PC-3 (cell line): ENCODE measurements at places on chromosomes 6 and 20. TPM values are rescaled to one million over a fixed set of nuclear protein-coding genes. Genes with fewer than 3 reads are reported as not detected.

DNA sequence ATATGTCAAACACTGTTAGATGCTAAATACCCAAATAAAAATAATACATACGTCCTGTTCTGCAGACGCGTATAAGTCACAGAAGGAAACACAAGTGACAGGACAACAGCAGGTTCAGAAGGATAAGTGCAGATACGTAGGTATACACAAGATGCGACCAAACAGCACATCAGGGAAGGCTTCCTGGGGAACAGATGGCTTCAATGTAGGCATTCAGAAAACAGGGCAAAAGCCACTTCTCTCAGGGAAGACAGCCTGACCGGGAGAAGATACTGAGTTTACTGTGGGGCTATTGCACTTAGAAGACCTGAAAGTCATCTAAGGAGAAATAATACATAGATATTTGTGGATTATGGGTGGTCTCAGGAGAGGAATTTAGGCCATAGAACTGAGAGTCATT lies 1.9 kb downstream of the HLA-DPA1 start:
- no peak for DNase-seq

Gene IL20RA
- 3.5 and 6.0 TPM in 2 replicates for total RNA-seq

Gene GCNT2
- total RNA-seq = 15.5 and 18.3 TPM in 2 replicates

- DNase-seq = no peak
These were observed 358.2 kb downstream of the KIF16B start for GRCh38 chr20:16215041-16215440.

DNA sequence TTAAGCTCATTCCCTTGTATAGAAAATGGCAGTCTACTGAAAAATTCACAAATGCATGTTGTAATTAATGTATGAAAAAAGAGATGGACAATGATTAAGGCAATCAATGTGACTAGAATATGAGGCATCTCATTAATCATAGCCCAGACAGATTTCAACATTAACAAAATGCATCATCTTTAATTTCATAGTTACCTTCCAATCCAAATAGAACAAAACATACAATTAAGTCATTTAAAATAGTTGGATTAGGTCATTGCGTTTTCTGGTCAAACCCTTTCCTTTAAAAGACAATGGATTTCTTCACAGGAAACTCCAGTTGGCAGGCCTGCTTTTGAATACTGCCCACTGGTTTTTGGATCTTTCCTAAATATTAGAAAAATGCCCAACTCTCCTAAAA lies 203.9 kb downstream of the HAO1 start:
- DNase-seq = peak; percentile 31

GRCh38 chr6:145765449-145765848 lies 30.1 kb upstream of the EPM2A start:
- no peak for DNase-seq

DNA sequence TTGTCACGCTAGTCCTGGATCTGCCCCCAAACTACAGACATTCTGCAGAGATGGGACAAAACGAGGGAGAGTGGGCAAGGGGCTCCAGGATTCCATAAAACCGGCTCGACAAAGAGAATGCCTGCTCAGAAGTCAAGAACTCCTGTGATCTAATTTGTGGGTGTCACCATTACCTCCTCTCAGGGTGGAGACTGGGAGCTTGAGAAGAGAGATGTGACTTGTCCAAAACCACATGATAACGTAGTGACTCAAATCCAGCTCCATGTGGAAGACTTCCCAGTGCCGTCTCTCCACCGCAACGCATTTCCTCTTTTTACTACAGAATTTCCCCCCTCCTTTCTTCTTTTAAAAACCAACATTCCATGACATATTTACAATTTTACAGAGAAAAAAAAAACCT lies 44.3 kb downstream of the TRERF1 start:
- peak; percentile 78 for DNase-seq

Gene CSTF1
- 48.9 and 60.2 TPM in 2 replicates for total RNA-seq

Gene C6orf141
- total RNA-seq = 43.8 and 49.4 TPM in 2 replicates

Gene SPATA25
- total RNA-seq = 0.40 and 0.46 TPM in 2 replicates

GRCh38 chr20:57071283-57071731 lies 195.1 kb downstream of the BMP7 start:
- peak; percentile 56 for DNase-seq

GRCh38 chr6:152257581-152257980 lies 379.6 kb downstream of the SYNE1 start:
- DNase-seq = no peak

Gene SYNDIG1
- total RNA-seq = not detected in 2 replicates

Gene PGBD1
- total RNA-seq = 6.2 and 9.0 TPM in 2 replicates

Gene LY6G6C
- 0.22 TPM in 1 of 2 replicates, not detected in the other for total RNA-seq

GRCh38 chr20:59365611-59366285 lies 65.3 kb downstream of the EDN3 start:
- no peak for DNase-seq

Gene KIF16B
- 11.1 and 12.7 TPM in 2 replicates for total RNA-seq

DNA sequence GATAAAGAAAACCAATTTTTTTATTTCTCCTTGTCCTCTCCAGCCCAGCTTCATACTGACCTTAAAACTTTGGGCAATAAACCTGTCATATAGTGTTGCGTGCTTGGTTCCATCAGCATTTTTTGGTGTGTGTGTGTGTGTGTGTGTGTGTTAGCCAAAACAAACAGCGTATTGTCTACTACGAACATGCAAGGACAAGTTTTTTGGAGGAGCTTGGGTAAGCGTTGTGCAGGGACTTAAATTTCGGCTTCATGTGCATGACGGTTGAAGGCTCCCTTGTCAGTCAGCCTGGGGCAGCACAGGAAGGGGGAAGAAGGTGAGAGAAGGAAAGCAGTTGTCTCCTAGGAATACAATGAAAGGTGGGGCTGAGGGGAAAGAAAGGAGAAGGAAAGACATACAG lies 62.0 kb upstream of the PAX1 start:
- DNase-seq = no peak

Gene LY6G5C
- total RNA-seq = 1.6 and 1.8 TPM in 2 replicates

- DNase-seq = no peak
These were observed 92.4 kb upstream of the EYS start for GRCh38 chr6:65799389-65799788.

GRCh38 chr6:113442040-113442439 lies 415.1 kb upstream of the MARCKS start:
- no peak for DNase-seq
